ENCODE measurements at places on chromosomes 13 and 19.

DNA sequence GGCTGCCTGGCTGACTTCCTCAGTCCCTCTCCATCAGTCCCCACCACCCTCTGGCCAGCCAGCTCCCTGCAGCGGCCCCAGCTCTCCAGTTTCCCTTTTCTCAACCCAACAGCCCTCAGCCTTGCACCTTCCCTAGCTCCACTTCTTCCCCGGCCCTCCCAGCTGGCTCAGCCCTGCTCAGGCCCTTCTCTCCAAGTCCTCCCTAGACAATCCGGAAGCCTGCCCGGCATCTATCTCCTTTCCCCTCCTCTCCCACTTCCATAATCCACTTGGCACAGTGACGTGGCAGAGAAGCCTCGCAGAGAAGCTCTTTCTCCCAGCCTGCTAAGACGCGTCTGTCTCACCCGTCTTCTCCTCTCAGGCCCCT lies 1.1 kb downstream of the UBXN6 start:
- no peak for DNase-seq

DNA sequence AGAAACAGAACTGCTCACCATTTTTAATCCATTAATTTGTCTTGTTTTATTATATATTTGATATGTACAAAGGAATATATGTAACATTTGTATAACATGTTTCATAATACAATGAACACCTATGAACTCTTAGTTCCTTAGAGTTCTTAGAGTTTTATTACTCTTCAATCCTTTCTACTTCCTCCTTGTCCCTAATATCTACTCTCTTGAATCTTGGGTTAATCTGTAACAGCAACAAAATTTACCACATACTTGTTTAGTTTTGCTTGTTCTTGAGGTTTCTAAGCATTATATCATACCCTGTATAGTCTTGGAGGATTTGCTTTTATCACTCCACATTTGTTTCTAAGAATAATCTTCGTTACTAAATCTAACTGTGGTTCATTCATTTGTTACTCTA lies 151.4 kb downstream of the PDS5B start:
- no peak for DNase-seq

DNA sequence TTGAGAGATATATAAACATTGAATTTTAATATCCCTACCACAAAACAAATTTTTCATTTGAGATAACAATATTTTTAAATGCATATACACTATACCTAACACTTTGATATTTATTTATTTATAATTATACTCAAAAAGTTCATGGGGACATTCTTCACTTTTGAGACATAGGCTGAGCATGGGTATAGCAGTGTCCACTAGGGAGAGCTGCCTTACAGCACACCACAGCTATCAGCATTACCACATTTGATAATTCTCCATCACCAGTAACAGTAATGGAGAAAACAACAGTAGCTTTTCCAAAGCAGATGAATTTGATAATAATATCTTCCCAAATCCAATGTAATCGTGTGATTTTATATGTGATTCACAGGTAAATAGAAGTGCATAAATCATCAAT lies 626.1 kb downstream of the DACH1 start:
- DNase-seq: no peak

DNA sequence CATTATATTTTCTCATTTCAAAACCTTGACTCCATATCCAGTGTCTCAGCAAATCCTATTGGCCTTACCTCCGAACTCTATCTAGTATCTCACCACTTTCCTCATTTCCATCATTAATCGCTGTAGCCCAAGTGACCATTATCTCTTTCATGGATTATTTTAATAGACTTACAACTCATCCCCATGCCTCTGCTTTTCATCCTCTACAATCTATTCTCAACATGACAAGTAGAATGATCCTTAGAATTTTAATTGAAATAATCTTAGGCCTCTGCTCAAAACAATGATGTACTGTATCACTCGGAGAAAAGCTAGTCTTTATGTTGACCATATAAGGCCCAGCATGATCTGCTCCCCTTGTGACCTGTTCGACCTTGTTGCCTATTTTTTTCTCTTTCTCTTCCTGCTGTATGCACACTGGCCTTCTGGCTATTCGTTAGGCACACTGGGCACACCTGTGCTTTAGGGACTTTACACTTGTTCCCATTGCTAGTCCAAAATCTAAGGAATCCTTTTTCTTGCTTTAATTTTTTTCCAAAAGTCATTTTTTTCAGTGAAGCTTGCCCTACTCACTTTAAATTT lies 21.4 kb downstream of the DNAJC15 start:
- DNase-seq: no peak

DNA sequence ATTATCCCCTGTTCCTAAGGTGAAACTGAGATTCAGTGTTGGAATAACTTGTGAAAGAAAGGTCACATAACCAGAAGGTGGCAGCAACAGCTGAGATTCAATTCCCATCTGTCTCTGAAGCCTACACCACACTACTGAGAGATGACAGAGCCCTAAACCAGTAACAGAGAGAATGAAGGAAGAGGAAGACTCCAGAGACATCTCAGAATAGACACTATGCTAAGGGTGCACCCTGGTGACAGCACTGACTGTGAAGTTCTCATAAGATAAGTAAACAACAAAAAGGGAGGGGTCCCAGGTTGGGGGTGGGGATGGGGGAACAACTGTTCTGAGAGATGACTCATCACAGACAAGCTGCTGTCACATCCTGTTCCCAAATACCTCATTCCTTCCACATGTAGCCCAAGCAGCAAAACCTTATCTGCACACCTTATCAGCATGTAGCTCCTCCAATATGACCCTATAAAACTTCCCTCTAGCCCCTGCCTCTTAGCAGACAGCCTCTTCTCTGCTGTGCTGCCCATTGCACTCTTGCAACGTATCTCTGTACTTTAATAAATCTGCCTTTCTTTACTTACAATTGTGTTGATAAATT lies 46.5 kb downstream of the UTP14C start:
- no peak for DNase-seq

DNA sequence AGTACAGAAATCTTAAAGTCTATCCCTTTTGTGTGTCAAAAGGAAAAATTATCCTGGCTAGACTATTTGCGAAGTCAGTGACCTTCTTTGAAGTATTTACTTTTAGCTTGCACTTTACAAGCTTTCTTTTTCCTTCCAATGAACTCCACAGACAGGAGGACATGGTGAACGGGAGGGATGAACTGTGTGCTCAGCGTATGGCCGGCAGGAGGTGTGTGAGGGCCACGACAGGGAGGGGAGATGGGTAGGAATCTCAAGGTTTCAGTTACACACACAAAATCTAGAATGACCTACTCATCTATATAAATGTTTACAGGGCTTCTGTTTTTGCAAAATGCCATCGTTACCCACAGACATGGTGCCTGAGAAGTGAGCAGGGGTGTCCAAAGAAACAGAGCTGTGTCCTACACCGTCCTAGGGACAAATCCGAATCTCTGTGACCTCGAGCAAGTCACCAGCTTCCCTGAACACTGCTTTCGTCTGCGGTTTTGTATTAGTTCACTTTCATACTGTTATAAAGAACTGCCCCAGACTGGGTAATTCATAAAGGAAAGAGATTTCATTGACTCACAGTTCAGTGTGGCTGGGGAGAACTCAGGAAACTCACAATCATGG lies 537.2 kb downstream of the LIG4 start:
- no peak for DNase-seq

- DNase-seq: no peak
Measured at GRCh38 chr19:10316229-10317044, 622 bp upstream of the FDX2 start.

GRCh38 chr13:100646030-100646673 lies 28.4 kb downstream of the TMTC4 start:
- no peak for DNase-seq

DNA sequence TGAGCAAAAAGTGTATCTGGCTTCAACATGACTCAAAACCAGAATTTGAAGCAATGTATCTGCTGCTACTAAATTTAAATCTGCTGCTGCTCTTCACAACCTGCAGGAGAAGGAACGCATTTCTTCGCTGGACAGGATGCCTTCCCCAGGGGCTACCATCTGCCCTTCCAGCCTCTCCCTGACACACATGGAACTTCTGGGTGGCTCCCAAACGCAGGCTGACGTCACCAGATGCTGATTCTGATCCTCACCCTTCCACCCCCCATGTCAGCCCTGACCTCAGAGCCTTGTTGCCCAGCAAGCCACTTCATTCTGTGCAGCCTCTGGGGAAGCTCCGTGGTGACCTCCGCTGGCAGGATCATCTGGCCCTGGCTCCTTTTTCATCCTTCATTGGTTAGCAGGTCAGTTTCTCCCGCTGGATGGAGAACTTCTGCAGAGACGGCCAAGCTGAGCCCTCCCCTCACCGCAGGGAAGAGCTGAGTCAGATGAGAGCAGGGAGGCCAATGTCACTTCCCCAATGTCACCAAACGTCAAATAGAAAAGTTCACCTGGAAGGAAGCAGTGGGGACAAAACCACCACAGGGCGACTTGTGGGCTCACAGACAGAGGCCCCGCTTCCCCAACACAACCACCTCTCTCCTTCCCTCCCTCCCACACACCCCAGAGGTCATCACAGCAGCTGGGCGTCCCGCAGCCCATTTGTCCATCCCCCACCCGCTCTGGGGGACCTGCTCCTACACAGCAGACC lies 14.0 kb upstream of the RAB20 start:
- no peak for DNase-seq

GRCh38 chr19:16790051-16790450 lies 39.1 kb upstream of the SIN3B start:
- DNase-seq: no peak

DNA sequence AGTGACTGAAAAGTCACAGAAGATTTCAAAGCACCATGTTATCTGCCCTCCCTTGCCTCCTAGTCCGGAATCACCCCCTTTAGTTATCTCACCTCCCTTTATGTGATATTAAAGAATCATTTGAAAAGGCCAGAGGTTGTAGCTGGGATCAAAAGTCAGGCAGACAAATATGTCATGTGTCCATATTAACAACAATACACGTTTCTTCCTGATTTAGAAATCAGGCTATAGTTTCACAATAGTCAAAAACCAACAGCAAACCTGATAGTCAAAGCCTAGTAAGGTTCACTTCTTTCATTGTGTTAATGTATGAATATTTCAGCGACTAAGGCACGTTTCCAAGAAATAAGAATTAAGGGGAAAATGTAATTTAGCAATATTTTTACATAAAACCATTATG lies 326.7 kb downstream of the ITGBL1 start:
- no peak for DNase-seq
